ENCODE measurements at places on chromosomes 7 and 10.
A peak's percentile ranks its signal among the peaks of the same experiment; 100 is the strongest.

- DNase-seq: no peak
Measured at GRCh38 chr7:146276888-146277287, 160.3 kb downstream of the CNTNAP2 start.

GRCh38 chr10:69748621-69749020 lies 53.1 kb upstream of the COL13A1 start:
- DNase-seq: no peak

DNA sequence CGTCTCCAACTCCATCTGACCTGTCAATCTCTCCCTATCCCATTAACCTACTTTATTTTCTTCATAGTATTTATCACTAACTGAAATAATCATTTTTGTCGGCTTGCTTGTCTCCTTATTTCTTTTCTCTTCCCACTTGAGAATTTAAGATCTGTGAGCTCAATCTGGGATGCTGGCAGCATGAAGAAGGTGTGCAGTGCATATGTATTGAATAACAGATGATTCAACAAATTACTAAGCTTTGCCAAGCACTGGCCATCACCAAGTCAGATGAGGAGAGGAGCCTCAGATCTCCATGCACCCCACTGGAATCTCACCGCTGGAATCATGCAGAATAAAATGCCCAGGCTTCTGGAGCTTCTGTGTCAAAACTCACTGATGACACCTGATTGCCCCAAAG lies 47.6 kb upstream of the PPP1R3C start:
- no peak for DNase-seq

GRCh38 chr7:123425246-123425645 lies 109.1 kb downstream of the IQUB start:
- DNase-seq: no peak

DNA sequence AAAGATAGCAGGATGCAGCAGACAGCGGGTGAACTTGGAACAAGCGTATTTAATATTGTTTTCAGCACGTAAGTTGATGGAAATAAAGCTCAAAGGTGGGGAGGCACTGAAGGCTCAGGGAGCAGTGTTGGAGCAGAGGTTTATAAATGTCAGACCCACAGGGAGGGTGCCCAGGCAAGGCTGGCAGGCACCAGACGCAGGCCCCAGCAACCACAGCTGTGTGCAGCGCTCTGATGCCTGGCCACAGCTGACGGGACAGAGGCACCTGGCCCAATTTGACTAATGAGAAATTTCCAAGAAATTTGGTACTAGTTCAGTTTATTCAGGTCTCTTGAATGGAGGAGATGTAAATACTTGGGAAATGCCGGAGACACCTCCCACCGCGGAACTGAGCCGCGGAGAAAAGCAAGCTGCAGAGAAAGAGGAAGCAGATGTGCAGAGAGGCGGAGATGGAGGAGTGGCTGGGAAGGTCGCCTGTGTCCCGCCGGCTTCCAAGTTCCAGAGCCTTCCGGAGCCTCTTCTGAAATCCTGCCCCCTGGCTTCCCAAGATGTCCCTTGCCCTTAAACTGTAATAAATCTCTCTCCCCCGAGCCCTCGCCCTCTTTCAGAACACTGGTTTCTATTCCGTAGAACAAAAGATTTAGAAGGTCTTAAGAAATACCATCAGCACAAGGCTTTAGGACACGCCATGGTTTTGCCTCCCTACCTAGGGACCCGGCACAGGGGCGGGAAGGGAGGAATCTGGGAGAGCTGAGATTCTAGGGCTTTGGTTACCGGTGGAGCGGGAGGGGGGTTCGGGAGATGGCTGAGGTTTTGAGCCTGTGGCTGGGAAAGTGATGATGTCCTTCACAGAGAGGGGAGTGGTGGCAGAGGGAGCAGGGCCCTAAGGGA lies 38.4 kb upstream of the PLXNA4 start:
- no peak for DNase-seq

- DNase-seq: no peak
Measured at GRCh38 chr7:158403013-158403821, 184.4 kb downstream of the PTPRN2 start.

DNA sequence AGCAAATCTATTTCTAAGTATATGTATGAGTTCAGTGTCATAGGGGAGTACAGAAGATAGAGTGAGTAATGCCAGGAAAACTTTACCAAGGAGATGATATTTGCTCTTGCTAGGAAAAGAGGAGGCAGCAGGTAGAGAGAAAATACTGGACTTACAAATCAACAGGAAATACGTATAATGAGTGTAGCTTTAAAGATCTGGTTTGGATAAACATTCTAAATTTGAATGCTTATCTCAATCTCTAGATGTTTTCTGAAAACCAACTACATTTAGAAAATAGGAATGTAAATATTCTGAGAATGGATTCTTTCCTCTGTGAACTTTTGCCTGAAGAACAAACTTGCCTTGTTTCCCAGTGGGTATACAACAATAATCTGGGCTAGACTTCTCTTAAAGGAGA lies 46.9 kb upstream of the GNAI1 start:
- no peak for DNase-seq

DNA sequence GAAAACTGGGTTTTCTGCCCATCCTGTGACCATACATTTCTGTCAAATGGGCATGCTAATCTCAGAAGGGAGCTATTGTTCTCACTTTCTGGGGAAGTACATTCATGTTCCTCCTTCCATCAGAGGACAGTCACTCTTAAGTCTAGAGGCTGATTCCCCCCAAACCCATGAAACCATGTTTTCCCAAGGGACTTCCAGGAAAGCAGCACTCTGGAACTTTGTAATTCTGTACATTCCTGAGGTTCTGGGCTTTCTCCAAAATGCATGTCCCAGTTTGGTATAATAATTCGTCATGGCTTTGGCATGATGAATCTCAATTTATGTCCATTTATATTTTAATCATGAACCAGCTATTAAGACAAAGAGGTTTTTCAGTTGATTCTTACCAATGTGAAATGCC lies 688.1 kb downstream of the LRMDA start:
- DNase-seq: peak; percentile 41

DNA sequence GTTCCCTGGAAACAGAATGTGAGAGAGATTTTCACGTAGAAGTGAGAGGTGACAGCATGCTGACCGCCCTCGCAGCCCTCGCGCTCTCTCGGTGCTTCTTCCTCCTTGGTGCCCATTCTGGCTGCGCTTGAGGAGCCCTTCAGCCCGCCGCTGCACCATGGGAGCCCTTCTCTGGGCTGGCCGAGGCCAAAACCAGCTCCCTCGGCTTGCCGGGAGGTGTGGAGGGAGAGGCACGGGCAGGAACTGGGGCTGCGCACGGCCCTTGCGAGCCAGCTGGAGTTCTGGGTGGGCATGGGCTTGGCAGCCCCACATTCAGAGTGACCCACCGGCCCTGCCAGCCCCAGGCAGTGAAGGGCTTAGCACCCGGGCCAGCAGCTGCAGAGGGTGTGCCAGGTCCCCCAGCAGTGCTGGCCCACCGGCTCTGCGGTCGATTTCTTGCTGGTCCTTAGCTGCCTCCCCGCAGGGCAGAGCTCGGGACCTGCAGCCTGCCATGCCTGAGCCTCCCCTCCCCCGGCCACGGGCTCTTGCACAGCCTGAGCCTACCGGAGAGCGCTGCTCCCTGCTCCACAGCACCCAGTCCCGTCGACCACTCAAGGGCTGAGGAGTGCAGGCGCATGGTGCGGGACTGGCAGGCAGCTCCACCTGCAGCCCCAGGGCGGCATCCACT lies 888.7 kb upstream of the ZWINT start:
- no peak for DNase-seq

- DNase-seq: no peak
Measured at GRCh38 chr7:7581531-7582179, 15.0 kb downstream of the MIOS start.

DNA sequence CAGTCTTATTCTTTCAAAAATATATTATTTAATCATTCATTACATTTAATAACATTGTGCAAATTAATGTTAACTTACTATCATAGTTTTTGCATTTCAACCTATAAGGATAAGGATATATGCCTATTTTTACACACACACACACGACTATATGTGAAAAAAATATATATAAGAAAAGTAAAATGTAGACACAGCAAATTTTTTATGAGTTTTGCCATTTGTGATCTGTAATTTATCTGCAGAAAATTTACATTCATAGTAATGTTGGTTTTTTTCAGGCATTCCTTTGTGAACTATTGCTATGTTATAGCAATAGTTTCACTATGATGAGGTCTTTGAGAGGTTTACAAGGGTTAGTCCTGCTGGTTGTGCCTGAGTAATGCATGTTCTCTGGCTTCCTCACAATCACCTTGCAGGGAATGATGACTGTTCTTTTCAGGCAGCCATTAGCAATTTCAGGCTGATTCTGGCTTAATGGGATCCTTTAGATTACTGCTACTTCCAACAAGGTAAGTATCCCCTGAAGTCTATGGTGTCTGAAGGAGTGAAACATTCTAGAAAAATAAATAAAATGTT lies 183.7 kb upstream of the CDK1 start:
- DNase-seq: no peak

DNA sequence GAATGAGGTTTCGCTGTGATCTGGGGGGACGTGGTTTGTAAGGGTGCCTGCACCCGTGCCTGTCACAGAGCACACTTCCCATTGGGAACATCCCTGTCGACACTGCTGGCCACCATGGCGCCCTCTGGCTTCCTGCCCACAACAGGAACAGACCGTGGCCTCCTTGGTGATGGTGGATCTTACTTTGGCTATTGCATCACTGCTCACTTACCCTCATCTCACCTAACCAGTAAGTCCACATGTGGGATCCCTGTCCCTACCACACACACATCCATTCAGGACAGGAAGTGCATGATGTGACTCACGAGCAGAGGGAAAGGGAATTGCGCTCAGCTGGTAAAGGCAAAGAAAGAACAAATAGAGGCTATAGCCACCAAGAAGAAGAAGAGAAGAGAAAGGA lies 26.2 kb upstream of the SEC61G start:
- DNase-seq: no peak

DNA sequence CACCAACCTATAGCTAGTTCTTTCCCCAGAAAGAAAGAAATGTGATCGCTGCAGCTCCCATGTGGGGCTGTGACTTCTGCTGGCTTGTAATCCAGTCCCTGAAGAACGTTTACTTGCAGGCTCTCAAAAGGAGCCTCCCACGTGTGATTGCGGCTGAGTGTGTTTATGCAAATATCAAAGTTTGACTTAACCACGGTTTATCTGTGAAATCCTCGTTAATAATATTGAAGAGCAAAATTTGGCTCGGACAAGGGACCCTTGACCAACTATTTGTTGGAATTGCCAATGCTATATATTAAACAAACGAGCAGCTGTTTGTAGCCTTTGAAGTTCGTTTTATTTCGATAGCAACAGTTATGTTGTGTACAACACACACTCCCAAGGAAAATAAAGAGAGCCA lies 470.1 kb upstream of the NRP1 start:
- no peak for DNase-seq

DNA sequence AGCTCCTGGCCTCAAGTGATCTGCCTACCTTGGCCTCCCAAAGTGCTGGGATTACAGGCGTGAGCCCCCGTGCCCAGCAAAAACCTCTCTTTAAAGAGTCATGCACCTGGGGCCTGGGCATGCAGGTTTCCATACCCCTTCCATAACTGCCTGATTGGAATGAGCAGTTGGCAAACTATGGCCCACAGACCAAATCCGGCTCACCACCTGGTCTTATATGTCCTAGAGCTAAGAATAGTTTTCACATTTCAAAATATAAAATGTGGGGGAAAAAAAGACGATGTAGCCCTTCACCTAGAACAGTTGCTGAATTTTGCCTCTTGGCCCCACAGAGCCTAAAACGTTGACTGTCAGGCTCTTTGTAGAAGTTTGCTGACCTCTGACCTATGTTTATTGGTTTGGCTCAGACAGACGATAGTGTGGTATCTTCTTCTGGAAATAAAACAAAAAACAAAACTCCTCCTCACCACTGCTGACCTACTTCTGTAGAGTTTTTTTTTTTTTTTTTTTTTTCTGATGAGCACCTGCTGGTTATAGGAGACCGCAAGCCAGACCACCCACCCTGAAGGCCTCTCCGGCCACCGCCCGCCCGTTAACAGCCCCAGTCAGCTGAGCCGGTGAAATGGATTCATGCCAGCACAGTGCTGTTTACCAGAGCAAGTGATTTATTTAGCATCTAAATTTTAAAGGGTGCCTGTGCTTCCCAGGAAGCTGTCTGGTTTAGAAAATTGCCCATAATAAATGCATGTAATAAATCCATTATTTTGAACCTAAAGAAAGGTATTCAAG lies 33.5 kb upstream of the SFRP5 start:
- no peak for DNase-seq

DNA sequence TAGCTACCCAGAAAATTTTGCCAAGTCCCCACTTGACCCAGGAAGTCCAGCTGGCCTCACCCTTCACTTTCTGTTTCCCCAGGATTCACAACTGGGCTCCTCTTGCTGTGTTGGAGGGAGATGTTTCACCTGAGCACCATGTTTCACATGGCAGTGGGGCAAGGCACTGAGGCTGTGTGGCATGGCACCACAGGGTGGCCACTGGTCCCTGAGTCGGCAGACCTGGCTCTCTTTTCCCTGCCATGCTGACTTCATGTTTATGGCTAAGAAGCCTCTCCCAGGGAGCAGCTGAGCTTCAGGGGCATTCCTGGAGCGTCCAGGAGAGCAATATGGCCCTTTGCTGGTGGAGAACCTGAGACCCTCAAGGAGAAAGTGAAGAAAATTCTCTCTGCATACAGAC lies 266.9 kb downstream of the RPS24 start:
- no peak for DNase-seq

- DNase-seq: no peak
Measured at GRCh38 chr10:100653957-100654781, 91.2 kb upstream of the PAX2 start.
